Epithelial cell of proximal tubule (primary cell): ENCODE measurements at places on chromosomes 4 and X. TPM values are rescaled to one million over a fixed set of nuclear protein-coding genes. Genes with fewer than 3 reads are reported as not detected.

- DNase-seq, result no peak
Observed at GRCh38 chrX:49845701-49846403, 16.7 kb downstream of the PAGE4 start.

GRCh38 chr4:36326476-36327029, 45.1 kb downstream of the DTHD1 start:
- no peak for DNase-seq

DNA sequence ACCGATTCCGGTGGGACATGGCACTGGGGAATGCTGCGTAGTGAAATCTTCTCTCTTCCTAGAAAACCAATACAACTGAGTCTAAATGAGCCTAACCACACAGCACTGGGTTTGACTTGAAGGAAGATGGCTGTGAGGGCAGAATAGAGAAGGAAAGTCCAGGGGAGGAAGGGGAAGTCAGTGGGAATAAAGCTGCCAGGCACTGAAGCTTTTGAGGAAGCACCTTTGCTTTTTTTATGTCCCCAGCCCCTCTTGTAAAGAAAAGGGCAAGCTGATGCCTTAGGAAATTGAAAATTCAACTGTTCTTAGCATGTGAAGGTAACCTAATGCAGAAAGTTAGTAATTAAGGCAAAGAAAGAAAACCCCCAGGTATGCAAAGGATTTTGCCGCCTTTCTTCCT, 20.6 kb downstream of the MED28 start:
- DNase-seq, result no peak

The DYNLT3 gene
- 24.0 and 32.1 TPM in 2 replicates for total RNA-seq

DNA sequence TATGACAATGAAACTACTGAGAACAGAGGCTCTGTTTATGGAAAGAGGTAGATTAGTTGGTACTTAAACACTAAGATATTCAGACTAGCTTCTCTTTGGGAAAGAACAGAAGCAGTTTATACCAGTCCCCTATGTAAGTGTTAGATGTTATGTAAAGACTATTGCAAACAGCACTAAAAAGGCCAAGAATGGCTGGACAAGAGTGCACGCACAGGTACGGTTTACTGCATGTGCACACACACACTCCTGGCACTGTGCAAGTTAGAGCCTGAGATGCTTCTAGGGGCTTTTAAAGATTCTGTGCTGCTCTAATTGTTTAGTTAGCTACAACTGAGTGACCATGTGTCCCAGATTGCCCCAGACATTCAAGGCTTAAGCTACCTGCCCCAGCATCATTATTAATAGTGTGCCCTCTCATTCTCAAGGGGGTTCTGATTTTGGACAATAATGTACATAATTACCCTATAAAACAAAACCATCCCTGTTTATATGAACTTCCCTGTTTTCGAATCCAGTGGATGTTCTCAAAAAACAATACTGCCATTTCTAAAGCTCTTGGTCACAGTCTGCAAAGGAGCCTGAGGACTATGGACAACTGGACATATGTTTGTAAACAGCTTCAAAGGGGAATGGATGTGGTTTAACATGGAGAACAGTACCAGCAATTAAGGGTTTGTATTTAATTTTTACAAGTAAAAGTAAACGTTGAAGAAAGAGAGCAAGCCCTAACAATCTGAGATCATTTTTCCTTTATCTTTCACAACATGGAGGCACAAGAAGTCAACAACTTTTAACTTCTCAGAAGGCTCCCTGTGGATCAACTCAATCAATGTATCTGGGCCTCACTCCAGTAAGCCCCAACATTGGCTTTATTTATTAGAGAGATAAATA, 2.0 kb downstream of the SETD7 start:
- no peak for DNase-seq

The TRIM61 gene
- 0.94 TPM in 1 of 2 replicates, not detected in the other for total RNA-seq

DNA sequence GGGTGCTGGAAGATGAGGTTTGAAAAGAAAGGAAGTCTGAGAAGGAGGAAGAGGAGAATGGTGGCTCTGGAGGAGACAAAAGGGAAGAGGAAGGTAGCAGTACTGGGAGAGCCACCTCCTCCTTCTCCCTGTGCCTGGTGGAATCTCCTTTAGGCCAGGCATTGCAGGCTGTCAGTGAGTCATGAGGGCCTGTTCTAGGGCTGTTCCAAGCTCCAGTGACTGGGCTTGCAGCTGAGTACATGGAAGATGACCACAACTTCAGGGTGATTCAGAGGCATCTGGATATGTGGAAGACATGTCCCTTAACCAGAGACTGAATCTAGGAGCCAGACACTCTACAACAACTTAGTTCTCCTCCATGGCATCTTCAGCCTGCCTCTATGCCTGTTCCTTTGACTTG, 107.8 kb downstream of the EFNB1 start:
- peak; percentile 63 for DNase-seq

GRCh38 chr4:52645300-52645699, 13.8 kb downstream of the USP46 start:
- DNase-seq, result no peak

DNA sequence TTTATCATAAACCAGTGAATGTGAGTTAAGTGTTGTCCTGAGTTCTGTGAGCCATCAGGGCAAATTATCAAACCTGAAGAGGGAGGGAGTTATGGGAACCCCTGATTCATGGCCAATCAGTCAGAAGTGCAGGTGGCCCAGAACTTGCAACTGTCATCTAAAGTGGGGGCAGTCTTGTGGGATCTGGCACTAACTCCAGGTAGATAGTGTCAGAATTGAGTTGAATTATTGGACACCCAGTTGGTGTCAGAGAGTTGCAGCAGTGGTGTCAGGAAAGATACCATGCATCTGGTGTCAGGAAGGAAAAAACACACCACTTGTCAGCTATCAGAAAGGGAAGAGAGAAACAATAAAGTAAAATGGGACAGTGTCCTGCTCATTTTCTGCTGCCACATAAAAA, 8.4 kb downstream of the CORIN start:
- no peak for DNase-seq

The SLC10A6 gene
- not detected in 2 replicates for total RNA-seq

- DNase-seq, result no peak
Observed at GRCh38 chr4:56681853-56682525, 893 bp upstream of the HOPX start.

The SYP gene
- total RNA-seq, result 0.17 and 0.29 TPM in 2 replicates

DNA sequence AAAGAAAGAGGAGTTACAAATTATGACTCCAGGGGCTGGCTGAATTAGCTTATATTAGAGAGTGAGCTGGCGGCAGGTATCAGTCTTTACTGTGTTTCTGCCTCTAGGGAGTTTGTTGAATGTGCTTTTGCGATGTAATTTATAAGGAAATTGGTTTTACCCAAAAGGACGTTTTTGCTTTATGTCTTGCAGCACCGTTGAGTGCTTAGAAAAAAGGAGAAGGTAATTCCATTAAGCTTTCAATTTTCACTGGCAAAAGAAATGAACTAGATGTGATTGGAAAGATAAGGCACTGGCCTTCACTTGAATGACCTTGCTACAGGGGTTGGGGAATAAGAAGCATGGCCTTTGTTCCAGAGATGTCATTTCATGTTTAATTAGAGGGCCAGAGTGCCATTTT, 74.9 kb upstream of the CBR4 start:
- DNase-seq, result no peak

- DNase-seq, result no peak
Observed at GRCh38 chrX:13050151-13050550, 5.7 kb upstream of the FAM9C start.

The MAGEA10 gene
- not detected in 2 replicates for total RNA-seq

- no peak for DNase-seq
Observed at GRCh38 chr4:143397887-143398286, 61.2 kb downstream of the GAB1 start.

DNA sequence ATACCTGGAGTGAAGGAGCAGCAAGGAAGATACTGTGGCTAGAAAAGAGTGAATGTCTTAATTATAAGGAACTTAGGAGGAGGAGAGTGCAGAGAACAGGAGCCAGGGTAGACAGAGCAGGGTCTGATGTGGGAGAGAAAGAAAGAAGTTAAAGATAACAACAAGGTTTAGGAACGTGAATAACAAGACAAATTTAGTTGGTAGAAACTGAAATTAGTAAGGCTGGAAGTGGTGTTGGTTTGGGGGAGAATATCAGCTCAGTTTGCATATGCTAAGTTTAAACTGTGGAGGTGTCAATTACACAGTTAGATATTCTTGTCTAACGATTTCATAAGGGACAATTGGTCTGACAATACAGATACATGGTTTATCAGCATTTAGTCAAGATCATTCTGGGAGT, 1123.7 kb upstream of the PABPC4L start:
- DNase-seq, result no peak

The SYTL5 gene
- total RNA-seq, result 0.14 and 0.17 TPM in 2 replicates

GRCh38 chrX:120365320-120365719, 3.4 kb downstream of the ATP1B4 start:
- no peak for DNase-seq

The GLRA2 gene
- not detected in 2 replicates for total RNA-seq

GRCh38 chrX:69386681-69387080, 117.4 kb upstream of the NALF2 start:
- no peak for DNase-seq

DNA sequence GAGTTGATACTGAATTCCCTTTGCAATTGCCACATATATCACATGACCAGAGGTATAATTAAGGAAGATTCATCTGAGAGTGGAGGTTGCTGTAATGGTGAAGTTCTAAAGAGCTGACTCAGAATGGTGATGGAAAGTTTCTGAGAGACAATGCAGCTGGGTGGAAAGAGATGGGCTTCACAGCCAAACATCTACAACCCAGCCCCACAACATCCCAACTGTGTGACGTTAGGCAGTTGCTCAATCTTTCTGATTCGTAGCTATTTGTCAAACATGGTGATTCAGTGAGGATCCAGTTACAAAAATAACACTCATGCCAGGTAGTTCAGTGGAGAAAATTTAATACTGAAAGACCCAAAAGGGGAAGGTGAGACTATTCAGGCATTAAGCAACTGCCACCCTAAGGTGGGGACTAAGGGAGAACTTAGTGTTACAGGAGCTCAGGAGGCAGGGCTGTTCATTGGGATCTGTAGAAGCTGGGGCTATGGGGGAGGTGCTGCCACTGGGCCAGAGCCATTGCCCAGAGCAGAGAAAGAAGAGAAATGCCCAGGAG, 6.9 kb upstream of the AFF1 start:
- peak; percentile 99 for DNase-seq

The RENBP gene
- 0.92 and 1.5 TPM in 2 replicates for total RNA-seq

DNA sequence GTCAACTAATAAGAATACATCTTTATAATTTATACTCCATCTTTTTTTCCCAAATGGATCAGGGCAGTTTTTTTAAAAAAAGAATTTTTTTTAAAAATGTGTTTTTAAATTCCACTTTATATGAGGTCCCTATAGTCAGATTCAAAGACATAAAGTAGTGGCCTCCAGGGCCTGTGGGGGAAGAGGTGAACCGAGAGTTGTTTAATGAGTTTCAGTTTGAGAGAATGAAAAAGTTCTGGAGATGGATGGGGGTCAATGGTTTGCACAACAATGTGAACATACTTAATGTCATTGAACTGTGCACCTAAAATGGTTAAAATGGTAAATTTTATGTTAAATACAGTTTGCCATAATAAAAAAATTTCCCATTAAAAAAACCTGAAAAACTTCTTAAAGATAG, 53.8 kb downstream of the ZNF827 start:
- no peak for DNase-seq

GRCh38 chrX:56726605-56727004, 2.4 kb upstream of the NBDY start:
- DNase-seq, result no peak

DNA sequence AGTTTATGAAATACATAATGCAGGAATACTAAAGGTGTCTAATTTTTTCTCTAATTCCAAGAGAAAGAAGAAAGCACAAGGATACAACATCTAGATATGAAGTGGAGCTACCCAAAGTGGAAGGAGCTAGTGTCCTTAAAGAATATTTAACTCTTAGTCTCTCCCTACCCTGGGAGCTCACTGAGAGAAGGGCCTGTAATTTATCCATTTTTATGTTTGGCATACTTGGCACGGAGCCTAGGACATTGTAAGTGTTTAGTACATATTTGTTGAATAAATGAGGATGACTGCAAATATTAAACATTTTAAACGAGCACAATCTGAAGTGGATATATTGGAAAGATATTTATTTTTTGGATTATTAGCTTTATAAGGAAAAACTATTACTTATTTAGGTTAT, 674.8 kb downstream of the IQCM start:
- DNase-seq, result no peak

The SLC2A9 gene
- 0.80 and 2.0 TPM in 2 replicates for total RNA-seq

- DNase-seq, result no peak
Observed at GRCh38 chrX:144849141-144849540, 398.2 kb upstream of the SPANXN1 start.

The NAA11 gene
- not detected in 2 replicates for total RNA-seq

DNA sequence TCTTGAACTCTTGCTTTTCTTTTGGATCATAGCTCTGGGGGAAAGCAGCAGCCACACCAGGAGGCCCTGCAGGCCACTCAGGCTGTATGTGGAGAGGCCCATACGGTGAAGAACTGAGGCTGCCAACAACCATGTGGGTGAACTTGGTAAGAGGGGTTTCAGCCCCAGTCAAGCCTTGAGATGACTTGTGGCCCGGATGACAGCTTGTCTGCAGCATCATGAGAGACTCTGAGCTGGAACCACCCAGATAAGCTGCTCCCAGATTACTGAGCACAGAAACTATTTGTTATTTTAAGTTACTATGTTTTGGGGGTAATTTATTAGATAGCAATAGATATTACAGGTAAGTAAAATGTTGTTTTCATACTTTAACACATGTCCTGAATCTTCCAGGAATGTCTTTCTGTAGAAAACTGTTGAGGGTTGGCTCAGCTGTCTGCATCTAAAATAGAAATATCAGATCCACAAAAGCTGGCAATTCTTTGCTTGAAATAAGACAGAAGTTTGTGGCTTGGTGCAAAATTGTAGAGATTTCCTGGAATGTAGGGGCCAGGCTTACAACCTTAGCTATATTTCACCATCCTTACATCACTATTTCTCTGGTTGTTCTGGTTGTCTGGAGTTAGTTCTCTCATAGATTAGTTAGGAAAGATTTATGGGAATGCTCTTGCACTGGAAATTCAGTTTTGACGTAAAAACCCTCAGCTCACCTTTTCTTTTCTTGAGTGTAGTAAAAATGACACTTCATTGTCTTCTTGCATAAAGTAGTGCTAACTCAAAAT, 272.1 kb downstream of the RAPGEF2 start:
- no peak for DNase-seq

DNA sequence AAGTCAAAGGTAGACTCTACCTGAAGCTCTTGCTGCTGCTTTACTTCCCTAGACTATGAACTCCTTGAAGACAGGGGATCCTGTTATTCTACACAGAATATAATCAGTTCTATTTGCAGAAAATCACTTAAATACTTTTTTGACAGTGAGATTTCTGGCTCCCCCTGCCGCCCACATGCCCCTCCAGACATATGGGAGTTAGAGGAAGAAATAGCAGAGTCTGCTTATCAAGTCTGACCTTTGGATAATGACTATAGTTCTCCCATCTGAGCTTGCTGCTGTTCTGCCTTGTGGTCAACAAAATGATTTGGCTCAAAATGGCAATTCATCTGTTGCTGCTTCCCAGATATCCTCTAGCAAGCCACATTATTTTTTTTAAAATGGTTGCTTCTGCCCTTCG, 101.1 kb downstream of the ENOX2 start:
- DNase-seq, result no peak

The MAGEC1 gene
- not detected in 2 replicates for total RNA-seq

The COL4A6 gene
- total RNA-seq, result 1.4 and 2.0 TPM in 2 replicates

GRCh38 chrX:34770511-34770910, 113.4 kb upstream of the TMEM47 start:
- no peak for DNase-seq

GRCh38 chrX:3576886-3577501, 136.5 kb downstream of the PRKX start:
- DNase-seq, result no peak
